AG10803 (cell line): ENCODE measurements at places on chromosomes 7 and 10.

- DNase-seq: no peak
Observed at GRCh38 chr7:47488969-47489342, 93.0 kb downstream of the TNS3 start.

DNA sequence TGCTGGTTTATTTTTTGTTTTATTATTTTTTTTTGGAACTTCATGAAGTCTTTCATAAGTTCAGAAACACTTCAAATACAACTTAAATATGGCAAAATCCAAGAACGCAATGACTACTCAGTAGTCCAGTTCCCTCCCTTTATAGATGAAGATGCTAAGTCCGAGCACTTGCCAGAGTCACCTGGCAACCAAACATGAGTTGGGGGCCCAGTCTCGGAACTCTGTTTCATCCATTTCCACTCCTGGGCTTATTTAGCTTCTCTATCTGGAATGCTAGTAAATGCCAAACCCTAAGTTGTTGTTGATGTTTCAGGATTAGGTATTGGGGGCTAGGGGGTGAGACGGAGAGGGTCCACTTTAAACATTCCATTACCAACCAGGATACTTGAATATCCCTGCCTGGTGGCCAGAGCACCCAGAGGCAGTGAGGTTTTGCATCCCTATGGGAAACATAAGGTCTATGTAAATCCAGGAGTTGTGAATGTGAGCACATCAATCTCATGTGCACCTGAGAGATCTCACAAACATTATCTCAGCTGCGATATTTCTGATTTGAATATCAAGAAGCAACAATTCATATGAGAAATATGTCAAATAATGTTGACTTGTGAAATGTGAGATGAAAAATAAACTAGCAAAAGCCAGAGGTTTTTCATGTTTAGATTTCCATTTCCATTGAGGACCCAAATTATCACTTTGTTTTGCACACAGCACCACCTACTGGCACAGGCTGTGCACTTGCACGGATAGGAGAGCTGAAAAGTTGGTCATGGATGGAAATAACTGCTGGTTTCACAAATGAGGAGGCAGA is 129.3 kb downstream of the PKD1L1 start:
- DNase-seq: peak; percentile 74

DNA sequence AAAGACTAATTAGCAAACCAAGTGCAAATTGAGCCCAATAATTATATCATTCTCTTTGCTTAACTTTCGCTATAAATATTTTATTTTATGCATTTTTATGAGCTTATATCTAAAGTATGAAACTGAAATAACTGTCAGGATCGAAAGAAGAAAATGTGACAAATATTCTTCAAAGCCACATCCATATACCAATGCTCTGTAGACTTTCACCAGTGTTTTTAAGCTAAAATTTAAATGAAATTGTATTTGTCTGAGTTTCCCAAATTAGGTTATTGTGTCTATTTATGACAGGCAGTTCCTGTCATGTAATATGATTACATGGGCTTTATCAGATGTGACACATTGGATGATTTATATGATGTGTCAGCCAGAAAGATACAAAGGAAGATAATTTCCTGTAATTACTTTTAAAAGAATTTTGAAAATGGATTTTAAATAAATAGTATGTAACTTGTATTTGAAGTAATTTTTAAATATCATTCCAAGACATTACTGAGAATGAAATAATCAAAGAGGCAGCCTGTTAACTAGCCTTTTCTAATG is 317.9 kb upstream of the KLF6 start:
- DNase-seq: no peak

GRCh38 chr7:223861-224260 is 31.5 kb downstream of the FAM20C start:
- no peak for DNase-seq

GRCh38 chr10:71606257-71607081 is 113.1 kb downstream of the C10orf105 start:
- DNase-seq: no peak

- no peak for DNase-seq
Observed at GRCh38 chr7:11605749-11606148, 226.2 kb downstream of the THSD7A start.

GRCh38 chr7:86748843-86749719 is 105.4 kb downstream of the GRM3 start:
- DNase-seq: peak; percentile 8

GRCh38 chr7:108535744-108536143 is 9.8 kb upstream of the PNPLA8 start:
- no peak for DNase-seq

DNA sequence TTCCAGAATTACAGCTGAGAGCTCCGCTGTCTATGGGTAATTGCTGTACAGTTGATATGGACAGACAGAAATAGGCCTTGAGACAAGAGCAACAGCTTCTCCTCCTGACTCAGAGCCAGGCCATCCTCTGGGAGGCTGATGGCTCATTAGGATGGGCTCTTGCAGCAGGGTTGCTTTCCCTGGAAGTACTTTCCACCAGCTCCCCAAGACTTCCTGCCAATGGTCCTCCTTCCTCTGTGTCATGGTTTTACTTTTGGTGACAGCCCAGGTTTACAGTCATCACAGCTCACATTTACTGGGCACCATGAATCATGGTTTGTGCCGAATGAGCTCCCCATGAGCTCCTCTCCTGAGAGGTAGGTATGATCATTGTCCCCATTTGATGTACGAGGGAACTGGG is 131.8 kb downstream of the HECW1 start:
- no peak for DNase-seq

DNA sequence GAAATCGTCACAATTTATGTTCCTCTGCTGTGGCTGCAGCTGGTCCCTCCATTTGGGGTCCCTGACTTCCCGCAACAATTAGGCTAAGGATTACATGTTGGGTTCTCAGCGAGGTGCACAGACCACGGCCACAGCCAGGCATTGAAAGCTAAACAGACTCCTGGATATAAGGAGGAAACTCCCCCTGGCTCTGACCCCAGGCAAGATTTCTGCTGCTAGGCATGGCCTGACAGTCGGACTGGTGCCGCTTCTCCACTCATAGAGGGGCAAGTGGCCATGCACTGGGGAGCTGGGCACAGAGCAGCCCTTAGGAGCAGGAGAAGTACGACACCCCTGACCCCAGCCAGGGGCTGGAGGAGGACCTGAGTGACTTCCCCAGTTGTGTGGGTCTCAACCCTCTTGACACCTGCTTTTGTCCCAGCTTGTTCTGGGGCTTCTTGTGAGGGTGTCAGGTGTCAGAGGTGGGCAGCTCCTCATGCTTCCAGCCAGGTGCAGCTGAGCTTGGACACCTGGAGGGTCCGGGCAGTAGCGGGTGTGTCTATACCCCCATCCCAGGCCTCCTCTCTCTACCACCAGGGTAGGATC is 38.3 kb downstream of the TSPAN15 start:
- DNase-seq: no peak

- no peak for DNase-seq
Observed at GRCh38 chr7:21408481-21408820, 19.4 kb upstream of the SP4 start.

DNA sequence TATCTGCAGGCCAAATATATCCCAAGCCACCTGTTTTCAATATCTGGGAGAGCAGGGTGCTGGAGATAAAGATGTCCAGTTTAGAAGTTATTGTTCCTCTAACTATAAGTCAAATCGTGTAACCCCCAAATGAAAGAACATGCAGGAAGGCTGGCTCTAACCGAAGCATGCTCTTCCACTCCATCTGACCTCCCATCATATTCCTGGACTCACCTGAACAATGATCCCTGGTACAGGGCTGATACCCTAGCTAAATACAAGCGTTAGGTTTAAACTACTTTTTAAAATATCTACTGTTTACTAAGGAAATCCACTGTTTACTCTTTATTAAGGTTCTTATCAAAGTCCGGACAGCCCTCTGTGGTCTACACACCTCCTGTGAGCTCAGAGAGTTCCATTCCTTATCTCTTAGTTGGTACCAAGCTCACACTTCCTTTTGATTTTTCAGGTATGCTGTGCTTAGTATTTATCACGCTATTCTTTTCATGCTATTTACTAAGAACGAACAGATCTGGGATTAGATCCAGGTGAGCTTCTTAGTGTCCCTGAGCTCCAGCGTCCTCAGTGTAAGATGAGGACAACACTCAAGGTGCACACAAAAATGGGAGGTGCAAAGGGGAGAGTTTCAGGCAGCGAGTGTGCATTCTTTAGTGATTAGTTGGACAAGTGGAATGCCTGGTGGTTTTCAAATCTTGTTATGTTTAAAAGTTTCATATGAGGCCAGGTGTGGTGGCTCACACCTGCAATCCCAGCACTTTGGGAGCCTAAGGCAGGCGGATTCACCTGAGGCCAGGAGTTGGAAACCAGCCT is 23.6 kb upstream of the COBL start:
- no peak for DNase-seq

GRCh38 chr10:17756557-17757217 is 4.7 kb downstream of the TMEM236 start:
- DNase-seq: peak; percentile 9

DNA sequence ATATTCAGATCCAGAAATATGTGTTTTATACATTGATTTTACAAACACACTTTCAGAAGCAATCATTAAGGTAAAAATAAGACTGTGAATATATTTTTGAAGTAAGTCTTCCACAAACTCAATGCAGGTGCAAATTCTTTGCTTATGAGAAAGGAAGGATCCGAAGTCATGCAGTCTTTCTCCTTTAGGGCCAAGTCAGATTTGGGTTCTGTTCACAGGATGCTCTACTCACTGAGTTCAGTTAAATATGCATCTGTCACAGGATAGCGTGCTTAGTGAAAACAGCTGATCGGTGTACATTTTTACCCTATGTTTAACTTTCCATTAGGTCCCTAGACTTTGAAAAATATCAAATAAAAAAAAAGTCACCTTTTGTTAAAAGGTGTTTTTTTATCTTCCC is 608.5 kb downstream of the PHTF2 start:
- DNase-seq: no peak

- DNase-seq: no peak
Observed at GRCh38 chr10:34656661-34657060, 158.4 kb downstream of the PARD3 start.
